Stimulated activated CD4-positive, alpha-beta T cell treated with anti-CD3 and anti-CD28 coated beads, TNF-alpha, amount 100 ng/mL, for 1 hour (primary cell): ENCODE measurements at places on chromosomes 7 and 10.

DNA sequence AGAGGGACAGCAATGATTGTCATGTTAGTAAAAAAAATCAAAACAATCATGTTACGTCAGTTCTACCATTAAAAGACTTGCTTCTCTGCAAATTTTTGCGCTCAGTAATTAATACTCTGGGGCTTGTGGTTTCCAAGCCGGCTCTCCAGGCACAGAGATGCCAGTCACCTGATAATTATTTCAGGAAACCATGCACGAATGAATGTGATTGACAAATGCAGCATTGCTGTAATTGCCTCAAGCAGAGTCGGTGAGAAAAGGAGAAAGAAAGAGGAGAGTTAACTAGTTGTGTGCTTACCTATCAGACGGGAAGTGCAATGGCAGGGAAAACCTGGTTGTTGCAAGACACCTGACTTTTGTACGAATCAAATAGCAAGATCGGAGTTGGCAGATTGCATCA is 609.8 kb upstream of the MKI67 start:
- no peak for DNase-seq

DNA sequence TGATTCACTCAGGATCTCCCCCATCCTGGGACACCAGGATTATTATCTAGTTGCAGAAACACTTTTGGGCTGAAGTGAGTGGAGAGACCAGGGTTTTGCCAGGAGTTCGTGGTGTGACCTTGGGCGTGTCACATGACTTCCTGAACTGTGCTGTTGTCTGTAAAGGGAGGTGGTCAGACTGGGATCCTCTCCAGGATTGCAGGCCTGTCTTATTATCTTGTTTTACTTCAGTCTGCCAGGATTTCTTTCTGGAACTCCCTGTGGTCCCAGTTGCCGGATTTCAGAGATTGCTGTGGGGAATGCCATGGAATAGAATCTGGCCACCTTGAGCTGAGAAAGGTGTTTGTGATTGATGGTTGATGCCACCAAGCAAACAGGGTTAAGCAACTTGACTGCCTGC is 35.8 kb downstream of the CRCP start:
- DNase-seq: no peak

GRCh38 chr7:130996205-130996832 is 262.3 kb upstream of the KLF14 start:
- no peak for DNase-seq

- DNase-seq: no peak
These were observed 4.9 kb downstream of the GNB2 start for GRCh38 chr7:100678291-100678984.

- no peak for DNase-seq
These were observed 64.1 kb upstream of the LRRN3 start for GRCh38 chr7:111026806-111027205.

GRCh38 chr7:99141841-99142726 is 1.8 kb downstream of the SMURF1 start:
- DNase-seq: peak; percentile 60

GRCh38 chr7:117024811-117025210 is 71.5 kb downstream of the ST7 start:
- DNase-seq: no peak

DNA sequence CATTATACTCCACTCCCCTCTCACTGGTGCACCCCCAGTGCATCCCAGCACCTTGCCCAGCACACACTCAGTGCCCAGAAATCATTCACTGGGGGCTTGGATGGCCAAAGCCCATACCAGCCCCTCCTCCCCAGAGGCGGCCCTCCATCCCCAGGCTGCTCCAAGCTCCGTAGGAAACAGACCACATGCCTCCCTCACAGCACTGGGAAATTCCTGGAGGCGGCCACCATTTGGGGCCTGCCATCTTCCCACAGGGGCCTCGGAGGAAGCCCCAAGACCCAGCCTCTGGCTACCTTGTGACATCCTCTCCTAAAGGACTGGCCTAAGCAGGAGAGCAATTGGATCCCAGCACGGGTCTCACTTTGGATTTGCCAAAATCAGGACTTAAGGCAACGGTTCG is 49.7 kb downstream of the FOXL3 start:
- no peak for DNase-seq

DNA sequence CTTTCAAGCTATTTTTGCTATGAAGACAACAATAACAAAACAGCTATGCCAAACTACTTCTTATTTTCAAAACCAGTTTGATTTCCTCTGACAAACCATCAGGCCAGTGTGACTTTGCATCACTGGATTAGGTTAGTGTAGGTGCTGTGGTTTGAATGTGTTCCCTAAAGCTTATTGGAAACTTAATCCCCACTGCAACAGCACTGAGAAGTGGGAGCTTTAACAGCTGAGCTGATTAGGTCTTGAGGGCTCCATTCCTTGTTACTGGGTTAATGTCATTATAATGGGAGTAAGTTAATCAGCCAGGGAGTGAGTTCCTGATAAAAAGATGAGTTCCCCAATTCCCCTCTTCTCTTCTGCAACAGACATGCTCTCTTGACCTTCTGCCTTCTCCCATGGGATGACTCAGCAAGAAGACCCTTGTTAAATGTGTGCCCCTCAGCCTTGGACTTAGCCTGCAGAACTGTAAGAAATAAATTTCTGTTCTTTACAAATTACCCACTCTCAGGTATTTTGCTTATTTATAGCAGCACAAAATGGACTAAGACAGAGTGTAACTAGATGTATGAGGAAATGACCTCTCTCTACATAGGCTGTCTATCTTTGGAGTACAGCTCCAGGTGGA is 186.8 kb downstream of the CTTNBP2 start:
- DNase-seq: no peak

GRCh38 chr7:104231054-104232046 is 23.5 kb upstream of the ORC5 start:
- DNase-seq: no peak

DNA sequence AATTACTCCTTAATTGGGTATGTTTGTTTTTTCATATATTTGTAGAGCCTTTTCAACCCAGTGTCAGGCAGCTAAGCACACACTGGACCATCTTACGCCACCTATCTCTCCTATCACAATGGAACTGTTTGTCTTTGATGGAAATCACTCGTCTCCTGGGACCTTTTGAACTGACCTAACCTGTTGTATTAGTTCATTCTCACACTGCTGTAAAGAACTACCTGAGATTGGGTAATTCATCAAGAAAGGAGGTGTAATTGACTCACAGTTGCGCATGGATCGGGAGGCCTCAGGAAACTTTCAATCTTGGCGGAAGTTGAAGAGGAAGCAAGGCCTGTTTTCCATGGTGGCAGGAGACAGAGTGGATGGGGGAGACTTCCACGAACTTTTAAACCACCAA is 182.0 kb downstream of the TCERG1L start:
- no peak for DNase-seq

DNA sequence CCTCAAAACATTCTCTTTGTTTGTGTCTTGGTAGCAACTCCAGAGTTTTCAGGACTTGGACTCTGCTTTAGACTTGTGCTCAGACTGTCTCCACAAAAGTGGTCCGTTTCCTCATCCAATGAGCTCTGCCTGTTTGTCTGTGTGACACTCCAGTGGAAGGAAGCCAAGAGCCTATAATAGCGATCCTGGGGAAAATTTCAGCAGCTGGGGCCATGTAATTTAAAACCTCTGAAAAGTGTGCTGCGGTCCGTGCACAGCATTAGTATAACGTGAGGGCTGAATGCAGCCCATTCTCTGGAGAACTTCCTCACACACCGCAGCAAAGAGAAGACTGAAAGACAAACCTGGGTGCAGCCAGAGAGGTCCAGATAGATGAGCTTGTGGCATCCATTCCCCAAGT is at the start of gene LRRC17:
Gene LRRC17, plus strand, starts transcription at position 259 of the 400 bp plus-strand sequence. CDS start 20,914 bp downstream, outside the sequence.
- no peak for DNase-seq

DNA sequence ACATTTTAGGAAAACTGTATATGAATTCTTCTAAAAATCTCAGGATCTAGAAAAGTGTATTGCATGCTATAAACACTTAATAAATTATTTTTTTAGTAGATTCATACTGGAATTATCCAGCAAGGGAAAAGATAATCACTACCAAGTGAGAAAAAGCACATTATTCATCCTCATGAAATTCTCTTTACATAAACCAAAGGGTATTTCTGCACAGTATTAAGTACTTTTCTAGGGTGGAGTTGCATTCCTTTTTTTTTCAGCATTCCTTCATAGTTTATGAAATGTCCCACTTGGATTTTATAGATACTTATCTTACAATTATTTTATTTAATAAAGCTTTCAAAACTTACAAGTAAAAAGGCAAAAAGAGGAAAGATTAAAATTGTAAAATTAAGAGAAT is 403.3 kb downstream of the HGF start:
- DNase-seq: no peak

DNA sequence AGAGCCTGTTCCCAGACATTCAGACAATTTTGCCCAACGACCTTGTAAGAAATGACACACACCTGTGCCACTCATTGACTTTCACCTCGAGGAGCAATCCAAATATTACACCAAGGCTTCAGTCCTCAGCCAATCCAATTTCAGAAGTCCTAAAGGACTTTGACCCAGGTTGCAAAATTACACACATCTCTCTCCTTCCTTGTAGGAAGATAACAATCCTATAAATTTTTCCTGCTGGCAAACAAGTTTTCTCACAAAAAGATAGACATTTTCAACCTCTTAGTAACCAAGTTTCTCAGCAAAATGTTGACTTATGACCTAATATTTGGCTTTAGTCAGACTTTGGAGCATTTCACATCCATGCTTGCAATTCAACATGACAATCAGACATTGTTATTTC is 745.0 kb downstream of the GRID1 start:
- no peak for DNase-seq

DNA sequence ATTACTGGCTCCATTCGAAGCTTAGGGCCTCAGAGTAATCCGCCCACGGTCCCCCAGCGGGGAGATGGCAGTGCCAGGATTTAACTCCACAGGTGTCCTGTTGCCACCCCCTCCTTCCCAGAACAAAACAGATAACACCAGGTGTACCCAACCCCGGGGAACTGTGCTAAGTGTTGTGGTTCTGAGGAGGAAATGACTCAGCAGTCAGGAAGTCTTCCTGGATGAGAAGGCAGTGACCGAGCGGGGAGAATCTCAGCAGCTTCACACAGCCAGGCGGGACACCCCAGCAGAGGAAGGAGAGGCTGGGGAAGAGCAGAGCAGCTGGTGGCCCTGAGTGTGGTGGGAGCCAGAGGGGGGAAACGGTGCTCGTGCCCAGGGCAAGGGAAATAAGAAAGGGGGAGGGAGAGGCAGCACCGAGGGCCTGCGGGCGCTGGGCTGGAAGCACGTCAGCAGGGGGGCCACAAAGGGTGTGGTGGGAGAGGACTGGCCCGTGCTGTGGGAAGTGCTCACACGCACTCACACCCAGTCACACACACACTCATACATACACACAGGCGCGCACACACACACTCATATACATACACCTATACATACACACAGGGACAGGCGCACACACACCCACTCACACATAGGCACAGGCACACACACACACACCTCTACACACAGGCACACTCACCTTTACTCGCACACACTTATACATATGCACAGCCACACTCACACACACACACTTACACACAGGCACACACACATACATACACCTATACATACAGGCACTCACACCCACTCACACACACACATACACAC is 59.8 kb upstream of the CHST15 start:
- DNase-seq: no peak

DNA sequence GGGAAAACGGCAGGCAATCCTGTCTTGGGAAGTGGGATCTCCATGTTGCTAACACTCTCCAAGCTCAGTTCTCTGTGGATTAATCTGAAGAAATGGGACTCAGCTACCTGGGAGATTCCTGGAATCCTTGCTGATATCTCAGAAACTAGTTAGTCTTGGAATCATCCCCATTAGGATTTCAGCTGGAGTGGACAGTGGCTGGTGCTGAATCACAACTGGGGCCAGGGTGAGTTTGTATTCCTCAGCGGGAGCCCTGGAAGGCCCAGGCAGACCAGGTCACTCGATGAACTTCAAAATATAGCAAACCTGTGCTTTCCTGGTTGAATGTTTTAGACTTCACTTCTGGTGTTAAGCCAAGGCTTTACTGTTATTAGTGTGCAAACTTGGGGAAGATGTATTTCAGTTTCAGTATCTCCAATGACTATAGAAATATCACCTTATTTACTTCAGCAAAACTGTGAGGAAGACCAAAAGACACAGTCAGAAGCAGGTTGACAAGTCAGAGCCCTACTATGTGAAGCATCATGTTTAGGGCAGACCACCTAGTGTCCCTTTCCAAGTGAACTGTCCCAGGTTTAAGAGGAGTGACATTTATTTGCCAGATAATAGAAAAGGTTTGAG is 126.1 kb downstream of the AOAH start:
- DNase-seq: no peak

DNA sequence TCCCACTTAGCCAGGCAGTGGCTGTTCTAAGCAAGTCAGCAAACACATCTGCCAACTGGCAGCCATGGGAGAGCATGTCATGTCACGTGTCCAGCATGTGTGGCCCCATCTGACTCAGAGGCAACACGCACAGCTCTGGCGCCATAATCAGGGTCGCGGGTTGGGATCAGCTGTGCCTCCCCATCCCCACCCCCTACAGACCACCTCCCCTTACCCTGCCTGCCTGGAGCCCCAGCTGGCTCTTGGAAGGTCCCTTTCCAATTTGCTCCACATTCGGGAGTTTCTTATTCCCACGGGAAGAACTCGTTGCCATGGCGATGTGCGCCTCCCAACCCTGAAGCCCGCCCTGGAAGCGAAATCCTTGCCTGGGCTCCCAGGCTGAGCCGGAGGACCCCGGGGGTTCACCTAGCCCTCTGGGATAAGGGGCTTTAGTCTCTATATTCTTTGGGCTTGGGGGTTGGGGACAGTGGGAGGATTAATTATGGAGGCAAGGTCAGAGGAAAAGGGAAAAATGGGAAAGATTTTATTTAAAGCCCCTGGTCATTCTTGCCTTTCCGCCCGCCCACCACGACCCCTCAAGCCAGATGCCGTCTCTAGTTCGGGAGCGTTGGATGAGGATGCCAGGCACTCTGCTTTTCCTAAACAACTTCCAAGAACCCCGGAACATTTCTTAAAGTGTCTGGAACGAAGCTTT is 283.7 kb downstream of the ZEB1 start:
- DNase-seq: no peak

DNA sequence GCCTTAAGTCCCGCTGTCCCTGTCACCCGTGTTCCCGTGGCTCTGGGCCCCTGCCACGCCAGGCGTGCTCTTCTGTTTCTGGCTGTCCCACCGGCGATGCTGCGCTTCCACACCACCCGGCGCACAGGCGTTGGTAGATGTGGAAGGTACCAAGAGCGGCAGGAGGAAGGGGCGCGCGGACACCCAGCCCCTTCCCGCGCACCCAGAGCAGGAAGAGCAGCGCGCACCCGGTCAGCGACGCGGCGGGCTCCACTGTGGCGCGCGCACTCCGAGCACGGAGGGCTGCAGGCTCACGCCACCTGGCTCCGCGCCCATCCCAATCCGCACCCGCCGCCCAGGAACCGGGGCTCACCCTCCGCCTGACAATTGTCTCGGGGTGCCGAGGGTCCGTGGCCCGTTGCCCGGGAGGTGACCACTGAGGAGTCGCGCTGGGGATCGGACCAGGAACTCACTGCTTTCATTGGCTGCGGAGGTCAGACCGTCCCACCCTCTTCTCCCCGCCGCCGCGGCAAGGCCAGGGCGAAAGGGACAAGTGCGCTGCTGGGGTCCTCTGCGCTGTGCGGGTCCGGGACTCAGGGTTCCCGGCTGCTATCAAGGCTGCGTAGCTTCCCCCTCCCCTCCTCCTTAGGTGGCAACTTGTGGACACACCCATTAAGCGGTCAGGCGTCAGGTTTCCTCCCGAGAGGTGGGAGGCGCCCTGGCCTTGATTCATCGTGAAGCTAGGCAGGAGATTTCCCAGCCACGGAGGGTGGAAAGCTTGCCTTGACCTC is 121.6 kb upstream of the ZNF92 start:
- DNase-seq: no peak
